ENCODE measurements at places on chromosomes 16 and 17.

- no peak for DNase-seq
Measured at GRCh38 chr16:27224271-27224737, 21.0 kb downstream of the KDM8 start.

DNA sequence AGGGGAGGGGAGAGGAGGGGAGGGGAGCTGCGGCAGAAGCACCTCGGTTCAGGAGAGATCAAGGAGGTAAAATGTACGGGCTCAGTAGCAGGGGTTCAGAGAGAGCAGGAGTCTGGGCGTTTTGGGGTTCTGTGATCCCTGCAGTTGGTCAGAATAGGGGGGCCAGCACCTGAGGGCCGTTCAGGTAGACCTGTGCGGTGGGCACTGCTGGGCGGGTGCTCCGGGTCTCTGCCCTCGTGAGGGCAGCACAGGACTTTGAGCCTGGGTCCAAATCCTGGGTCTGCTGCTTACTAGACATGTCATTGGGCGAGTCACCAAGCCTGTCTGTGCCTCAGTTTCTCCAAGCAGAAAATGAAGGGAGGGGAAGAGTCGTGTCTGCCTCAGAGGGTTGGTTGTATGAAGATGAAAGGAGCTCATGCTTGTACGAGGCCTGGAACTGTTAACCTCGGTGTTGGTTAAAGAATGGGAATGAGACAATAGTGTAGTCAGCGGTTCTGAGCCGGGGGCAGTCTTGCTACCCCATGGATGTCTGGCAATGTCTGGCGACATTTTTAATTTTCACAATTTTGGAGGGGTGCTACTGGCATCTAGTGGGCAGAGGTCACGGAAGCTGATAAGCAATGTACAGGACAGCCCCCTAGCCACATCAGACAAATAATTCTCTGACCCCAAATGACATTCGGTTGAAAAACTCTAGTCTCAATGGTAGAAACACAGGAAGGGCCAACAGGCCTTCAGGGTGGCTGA lies 35.4 kb downstream of the OR1D5 start:
- DNase-seq, result no peak

DNA sequence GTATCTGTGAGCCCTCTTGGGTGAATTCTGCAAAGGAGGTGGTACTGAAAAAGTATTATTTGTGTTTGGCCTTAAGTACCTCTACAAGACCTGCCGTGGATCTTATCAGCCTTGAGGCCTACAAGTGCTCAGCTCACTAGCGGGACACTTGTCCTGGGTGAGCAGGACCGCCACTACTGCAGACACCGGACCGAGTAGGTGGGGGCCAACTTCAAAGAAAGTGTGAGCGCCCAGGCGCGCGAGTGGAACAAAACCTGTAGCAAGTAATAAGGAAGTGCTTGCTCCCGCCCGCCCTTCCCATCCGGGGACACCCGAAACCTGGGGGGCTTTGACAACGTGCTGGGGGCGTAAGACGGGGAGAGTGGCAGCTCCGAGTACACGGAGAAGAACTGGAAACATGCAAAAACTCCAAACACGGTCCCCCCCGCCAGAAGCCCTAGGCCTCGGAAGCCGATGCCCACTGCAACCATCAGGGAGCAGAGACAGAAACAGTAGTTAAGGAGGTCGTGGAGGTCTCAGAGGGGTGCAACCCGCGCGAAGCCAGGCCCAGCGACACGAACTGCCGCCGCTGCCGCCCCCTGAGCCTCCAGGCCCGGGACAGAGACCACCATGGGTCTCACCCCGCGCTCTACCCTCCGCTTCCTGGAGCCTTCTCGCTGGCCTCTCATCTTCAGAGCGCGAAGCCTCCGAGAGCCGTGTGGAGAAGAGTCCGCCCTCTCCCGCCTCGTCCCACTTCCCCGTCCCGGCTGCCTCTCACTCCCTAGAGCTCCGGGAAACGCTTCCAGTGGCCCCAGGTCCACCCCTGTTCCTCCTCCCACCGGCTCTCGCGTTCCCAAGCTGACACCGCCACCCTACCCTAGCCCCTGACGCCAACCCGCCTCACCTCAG lies 537 bp downstream of the CNOT1 start:
- peak; percentile 25 for DNase-seq

GRCh38 chr16:10954903-10955302 lies 10.5 kb downstream of the CLEC16A start:
- no peak for DNase-seq

GRCh38 chr17:61318684-61319098 lies 81.0 kb upstream of the TBX2 start:
- no peak for DNase-seq

DNA sequence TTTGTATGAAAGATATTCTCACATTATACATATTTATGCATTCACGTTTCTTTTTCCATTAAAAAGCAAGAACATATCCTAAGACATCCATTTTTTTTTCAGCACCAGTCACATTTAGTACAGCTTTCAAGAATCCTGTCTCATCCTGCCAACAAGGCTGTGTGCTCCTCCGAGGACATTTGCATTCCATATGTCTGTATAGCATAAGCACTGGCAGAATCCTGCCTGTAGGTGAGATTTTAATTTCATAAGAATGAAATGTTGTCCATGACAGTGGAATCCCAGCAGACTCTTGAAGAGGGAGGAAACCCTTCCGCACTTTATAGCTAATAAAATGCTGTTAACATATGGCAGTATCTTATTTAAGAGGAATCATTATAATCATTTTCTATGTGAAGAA lies 2.9 kb upstream of the PMP22 start:
- DNase-seq, result peak; percentile 58

- peak; percentile 81 for DNase-seq
Measured at GRCh38 chr16:85227946-85228862, 115.9 kb upstream of the CIBAR2 start.

DNA sequence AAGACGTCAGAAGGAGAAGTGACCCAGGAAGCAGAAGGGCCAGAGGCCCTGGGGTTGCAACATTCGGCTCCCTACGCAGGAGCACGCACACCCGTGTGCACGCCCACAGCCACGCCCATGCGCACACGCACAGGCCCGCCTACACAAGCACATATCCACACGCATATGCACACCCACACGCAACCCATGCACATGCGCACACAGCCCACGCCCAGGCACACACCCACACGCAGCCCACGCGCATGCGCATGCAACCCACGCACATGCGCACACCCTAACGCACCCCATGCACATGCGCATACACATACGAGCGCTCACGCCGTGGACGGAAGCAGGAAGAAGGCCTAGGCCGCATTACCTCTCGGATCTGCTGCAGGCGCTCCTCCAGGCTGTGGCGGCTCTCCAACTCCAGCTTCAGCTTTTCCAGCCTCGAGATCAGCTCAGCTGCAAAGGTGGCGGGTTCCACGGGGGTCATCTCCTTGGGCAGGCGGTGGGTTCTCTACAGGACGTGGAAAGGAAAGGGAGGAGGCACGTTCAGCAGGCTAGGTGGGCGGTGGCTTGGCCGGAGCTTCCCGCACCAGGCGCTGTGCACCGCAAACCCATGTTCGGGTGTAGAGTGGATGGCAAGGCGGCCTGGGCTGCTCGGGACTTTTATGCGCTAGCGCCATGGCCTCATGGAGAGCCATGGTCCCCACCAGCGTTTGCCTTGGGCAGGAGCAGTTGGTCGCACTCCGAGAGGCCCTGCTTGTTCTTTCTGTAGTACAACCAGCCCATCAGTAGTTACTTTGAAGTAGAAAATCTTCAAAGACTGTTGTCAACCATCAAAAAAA lies 23.4 kb downstream of the AXIN2 start:
- no peak for DNase-seq

DNA sequence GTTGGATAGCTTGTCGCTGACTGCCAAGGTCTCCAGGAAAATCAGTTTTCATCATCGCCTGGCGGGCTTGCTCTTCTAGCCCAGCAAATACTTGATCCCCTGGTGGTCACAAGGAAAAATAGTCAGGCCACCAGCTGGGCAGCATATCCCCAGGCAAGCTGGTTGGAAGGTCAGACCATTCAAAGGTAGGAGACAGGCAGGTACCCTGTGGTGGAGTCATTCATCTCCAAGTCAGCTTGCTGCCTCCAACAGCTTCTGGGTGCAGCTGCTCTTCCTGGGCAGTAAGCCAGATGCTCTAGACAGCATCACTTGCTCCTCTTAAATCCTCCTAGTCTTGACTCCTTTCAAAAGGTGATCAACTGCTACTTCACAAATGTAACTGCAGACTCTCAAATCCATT lies 16.0 kb downstream of the ZNF821 start:
- DNase-seq, result no peak

DNA sequence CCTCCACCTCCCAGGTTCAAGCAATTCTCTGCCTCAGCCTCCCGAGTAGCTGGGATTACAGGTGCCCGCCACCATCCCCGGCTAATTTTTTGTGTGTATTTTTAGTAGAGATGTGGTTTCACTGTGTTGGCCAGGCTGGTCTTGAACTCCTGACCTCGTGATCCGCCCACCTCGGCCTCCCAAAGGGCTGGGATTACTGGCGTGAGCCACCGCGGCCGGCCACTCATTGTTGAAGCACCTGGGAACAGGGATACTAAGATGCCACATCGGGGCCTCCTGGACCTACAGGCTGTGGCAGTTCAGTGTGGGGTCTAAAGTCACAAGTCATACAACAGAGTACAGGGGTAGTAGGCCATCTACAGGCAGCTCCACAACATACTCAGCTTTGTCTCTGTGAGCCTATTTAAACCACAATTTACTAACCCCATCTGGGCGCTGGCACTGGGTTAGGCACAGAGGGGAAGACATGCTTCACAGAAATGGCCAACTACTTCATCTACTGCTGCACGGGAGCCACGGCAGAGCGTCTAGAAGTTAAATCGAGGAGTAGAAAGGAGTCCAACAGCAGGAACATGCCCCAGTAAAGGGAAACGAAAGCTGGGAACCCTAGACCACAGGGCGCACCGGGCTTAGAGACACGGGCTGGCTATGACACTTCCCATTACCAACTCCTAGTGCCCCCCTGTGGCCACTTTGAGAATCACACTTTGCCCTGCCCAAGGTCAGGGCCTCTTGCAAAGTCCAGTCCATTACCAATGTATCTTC lies 4.3 kb downstream of the VAMP2 start:
- peak; percentile 79 for DNase-seq

- DNase-seq, result no peak
Measured at GRCh38 chr17:50806141-50806643, 29.2 kb upstream of the WFIKKN2 start.

DNA sequence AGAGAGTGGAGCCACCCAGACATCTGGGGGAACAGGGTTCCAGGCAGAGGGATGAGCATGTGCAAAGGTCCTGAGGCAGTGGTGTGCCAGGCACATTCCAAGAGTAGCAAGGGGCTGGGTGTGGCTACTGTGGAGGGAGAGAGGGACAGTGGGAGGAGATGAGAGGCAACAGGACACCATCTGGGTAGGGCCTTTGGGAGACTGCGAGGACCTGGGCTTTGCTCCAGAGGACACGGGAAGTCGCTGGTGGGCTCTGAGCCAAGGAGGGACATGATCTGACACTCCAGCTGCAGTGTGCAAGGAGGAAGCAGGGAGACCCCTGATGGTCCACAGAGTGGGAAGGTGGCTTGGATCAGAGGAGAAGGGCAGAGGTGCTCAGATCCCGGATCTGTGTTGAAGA lies 56.7 kb upstream of the MED9 start:
- no peak for DNase-seq

GRCh38 chr16:58883131-58883530 lies 149.0 kb upstream of the GOT2 start:
- DNase-seq, result no peak

GRCh38 chr17:68512960-68513474 lies 787 bp downstream of the PRKAR1A start:
- DNase-seq, result peak; percentile 48

- DNase-seq, result peak; percentile 92
Measured at GRCh38 chr17:51056813-51057510, 63.7 kb downstream of the SPAG9 start.

DNA sequence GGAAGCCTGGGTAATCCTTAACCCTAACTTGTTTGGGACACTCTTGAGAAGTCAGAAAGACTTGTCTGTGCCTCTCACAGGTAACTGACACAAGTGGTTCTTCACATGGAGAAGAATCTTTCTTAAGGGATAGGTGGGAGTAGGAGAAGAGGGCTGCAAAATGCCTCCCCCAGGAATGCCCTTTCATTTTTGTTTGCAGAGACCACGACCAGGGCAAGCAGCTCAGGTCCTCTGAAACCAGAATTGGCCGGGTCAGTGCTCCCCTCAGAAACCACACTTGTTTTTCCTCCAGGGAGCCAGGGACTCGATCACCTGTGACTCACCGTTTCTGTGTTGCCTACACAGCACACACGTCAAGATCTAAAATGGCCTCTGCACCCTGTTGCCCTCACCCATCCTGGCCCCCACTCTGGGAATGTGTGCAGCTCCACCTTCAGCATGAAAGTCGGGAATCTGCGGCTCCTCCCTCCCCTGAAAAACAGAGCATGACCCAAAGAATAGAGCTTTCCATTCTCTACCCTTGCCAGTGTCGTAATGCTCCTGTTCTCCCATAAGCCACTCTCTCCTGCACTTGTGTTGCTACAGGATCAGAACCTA lies 36.1 kb downstream of the HNF1B start:
- DNase-seq, result peak; percentile 17

DNA sequence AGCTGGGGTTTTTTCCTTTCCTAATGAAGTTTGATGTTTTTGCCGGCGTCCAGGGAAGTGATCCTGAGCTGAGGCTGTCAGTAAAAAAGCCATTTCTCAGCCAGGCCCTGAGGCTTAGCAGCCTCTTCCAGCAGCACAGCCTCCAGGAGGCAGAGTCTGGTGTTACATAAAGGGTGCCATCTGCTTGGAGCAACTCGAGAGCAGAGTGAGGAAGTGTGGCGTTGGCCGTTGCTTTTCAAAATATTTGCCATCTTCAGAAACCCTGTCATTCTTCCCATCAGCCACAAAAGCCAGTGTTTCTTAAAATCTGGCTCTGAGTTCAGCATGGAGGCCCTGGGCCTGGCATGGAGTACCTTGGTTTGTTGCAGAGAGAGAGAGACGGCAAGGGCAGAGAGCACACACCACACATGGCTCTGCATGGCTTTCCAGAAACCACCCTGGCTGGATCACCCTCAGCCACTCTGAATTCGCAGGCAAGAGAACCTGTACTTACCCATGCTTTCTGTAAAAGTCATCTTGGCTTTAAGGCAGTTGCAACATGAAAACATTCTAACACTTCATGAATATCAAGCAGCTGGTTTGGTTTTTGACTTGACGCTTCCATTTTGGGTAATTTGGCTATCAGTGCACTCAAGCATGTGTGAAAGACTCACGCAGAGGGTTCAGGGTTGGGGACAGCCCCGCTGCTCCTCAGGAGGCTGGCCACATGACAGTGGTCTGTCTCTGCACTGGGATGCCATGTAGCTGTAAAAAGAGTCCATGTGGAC lies 21.0 kb downstream of the PMM2 start:
- DNase-seq, result no peak
